AG10803 (cell line): ENCODE measurements at places on chromosomes 12 and 14.

DNA sequence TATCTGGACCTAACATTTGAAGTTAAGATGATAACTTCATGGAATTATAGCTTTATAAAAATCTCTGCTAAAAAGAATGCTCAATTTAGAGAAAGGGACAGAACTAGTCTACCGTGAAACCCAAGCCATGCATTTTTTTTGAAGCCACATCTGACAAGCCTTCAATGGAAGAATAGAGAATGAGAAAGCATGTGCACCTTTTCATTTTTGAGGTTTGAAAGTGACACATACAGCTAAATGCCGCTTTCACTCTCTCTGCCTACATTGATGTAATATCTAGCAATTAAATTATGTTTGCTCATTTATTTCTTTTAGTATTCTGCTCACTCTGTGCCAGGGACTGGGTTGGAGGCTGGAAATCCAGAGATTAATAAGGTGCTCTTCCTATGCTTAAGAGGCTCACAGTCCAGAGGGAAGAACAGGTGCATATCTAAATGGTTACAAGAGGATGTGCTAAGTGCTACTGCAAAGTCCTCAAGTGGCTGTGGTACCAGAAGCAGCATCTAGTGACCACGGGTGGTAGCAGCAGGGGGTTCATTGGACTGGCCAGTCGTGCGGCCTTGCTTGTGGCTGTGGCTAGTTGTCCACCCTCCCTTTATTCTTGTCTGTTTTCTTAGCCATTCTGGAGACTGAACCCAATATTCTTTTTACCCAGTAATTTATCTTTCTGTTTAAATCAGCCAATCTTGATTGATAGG lies 60.4 kb downstream of the PPP1R36 start:
- DNase-seq, result no peak

DNA sequence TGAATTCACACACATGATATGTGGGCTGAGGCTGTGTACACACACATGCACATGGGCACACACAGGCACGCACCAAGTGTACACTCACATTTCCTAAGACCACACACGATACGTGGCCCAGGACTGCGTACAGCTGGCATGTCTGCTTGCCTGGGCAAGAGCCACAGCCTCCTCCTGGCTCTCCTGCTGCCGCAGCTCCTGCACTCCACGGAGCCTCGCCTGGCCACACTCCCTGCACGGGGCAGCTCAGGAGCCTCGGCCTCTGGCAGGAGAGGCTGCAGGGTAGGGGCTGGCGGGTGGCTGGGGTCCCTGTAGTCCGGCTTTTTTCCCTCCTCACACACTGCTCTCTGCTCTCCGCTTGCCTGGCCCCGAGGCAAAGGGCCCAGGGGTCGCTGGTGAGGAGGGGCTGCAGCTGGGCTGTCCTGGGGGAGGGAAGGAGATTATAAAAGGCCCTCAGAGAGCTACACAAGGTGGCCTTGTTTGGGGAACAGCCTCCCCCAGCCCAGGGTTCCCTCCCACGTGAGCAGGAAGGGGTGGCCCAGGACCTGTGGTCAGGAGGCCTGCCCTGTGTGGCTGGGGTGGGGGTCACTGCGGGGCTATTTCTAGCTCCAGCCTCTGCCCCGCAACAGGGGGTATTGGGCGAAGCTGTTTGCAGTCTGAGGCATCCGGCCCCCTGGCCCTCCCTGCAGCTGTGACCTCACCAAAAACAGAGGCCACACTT lies 89.0 kb upstream of the SFSWAP start:
- no peak for DNase-seq

GRCh38 chr14:64187331-64187730 lies 106.8 kb downstream of the ESR2 start:
- peak; percentile 39 for DNase-seq

- DNase-seq, result peak; percentile 31
Measured at GRCh38 chr14:53534841-53535240, 381.7 kb upstream of the DDHD1 start.

DNA sequence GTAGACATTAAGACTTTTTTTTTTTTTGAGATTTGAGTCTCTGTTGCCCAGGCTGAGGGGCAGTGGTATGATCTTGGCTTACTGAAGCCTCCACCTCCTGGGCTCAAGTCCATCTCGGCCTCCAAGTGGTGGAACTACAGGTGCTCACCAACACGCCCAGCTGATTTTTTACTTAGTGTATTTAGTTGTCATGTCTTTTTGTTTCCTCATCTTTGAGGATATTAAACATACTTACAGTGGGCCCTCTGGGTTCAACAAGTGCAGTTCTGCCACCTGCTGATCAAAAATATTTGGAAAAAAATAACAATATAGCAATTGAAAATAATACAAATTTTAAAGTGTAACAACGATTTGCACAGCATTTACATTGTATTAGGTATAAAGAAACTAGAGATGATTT lies 4.4 kb upstream of the B4GALNT1 start:
- DNase-seq, result no peak

GRCh38 chr14:104355101-104356019 lies 217.0 kb downstream of the KIF26A start:
- no peak for DNase-seq

DNA sequence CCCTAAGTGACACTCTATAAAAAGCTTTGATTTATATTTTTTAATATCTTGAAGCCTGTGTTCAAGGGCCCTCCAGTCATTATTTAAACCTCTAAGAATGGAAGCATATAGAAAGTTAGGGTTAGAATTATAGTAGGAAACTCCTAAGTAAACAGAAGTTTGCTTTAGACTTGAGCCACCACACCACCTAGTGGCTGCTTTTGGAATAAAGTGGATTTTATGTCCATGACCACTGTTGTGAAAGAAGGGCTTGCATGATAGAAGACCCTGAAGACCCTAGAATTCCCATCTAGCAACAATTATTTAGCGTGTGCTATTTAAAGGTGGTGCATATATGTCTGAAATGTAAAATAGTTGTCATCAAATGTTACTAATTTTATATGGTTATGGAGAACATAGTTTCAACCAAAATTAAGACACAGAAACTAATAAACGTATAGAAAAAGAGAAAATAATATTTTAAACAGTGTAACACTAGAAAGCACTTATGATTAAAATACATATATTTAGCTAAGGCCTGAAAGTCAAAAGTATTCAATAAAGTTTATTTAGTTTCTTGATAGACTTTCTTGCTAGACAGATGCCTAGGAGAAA lies 21.3 kb downstream of the LRRIQ1 start:
- DNase-seq, result peak; percentile 53

DNA sequence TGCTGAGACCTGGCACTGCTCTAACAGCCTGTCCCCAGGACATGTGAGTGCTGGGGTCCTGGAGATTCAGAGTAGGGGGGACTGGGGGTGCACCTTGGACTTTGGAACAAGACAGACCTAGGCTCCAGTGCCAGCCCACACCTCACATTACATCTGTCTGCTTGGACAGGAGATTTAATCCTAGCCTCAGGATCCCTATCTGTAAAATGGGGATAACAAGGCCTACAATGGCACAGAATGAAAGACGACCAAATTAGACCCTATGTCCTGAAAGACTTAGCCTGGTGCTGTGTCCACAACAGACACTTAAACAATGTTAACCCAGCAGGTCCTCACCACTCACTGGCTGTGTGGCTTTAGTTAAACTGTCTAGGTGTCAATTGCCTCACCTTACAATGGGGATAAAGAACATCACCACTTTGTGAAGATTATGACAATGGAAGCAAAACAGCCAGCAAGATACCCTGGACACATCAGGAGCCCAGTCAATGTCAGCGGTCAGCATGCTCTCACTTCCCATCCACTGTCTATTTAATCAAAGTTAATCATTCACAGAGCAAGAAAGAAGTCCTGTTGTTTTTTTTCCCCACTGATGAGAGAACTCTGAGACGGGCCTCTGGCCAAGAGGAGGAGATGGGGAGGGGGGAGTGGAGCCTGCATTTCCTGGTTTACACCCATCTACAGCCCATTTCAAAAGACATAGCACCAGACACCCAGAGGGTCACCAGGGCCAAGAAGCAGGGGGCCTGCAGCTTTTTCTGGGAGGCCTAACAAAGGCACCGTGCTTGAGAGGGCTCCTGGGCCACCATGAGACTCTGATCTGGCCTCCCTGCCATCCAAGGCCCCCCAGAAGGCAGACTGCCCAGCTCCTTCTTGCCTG lies 40.6 kb downstream of the ACTN1 start:
- no peak for DNase-seq

- no peak for DNase-seq
Measured at GRCh38 chr12:28222081-28222700, 31.9 kb downstream of the CCDC91 start.

GRCh38 chr14:89504091-89504490 lies 87.1 kb upstream of the FOXN3 start:
- peak; percentile 48 for DNase-seq

DNA sequence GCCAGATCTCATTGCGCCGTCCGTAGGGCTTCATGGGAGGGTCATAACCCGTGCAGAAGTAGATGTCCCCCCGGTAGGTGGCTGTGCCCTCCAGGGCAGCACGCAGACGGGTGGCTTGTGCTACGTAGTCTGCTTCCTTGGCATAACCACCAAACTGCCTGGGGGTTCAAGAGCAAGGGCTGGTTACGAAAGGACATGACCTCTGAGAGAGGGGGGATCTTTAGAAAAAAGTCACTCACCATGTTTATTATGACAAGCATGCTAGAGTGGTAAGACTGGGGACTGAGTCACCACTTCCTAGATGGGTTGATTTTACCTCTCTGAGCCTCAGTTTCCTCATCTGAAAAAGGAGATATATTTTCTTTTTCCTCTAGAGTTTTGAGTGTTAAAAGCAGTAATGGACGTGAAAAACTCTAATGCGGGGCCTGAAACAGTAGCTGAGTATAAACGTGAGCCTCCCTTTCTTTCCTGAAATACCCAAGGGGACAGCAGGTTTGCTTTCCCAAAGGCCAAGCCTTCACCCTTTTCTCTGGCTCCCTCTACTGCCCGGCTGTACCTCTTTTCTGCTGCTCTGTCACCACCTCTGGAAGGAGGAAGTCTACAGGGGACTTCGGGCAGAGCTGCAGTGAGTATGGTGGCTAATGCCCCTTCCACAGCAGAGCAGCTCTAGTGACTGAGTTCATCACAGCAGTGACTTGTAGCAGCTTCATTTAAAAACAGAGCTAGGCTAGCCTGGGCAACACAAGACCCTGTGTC lies 23.5 kb upstream of the GPRC5D start:
- DNase-seq, result peak; percentile 40

GRCh38 chr14:61965030-61965745 lies 203.0 kb downstream of the SNAPC1 start:
- peak; percentile 91 for DNase-seq

GRCh38 chr12:109110988-109111495 lies 5.3 kb upstream of the ACACB start:
- peak; percentile 80 for DNase-seq

- DNase-seq, result peak; percentile 29
Measured at GRCh38 chr14:69042787-69043444, 63.8 kb upstream of the ACTN1 start.

DNA sequence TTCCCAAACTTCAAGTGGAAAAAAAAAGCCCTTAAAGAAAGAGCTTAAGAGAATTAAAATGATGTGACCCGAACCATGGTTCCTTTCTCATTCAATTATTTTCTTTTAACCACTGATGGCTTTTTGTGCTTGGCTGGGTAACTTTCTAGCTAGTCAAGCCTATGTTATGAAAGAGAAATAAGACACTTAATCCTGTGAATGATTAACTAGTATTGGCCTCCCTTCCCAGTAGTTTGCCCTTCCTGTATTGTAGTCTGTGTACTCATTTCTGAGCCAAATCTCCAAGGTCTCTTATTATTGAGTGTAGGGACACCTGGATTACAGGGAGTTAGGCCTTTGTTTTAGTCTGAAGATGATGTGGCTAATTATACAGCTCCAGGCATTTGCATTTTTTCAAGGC lies 353.0 kb downstream of the RAD51B start:
- DNase-seq, result no peak

DNA sequence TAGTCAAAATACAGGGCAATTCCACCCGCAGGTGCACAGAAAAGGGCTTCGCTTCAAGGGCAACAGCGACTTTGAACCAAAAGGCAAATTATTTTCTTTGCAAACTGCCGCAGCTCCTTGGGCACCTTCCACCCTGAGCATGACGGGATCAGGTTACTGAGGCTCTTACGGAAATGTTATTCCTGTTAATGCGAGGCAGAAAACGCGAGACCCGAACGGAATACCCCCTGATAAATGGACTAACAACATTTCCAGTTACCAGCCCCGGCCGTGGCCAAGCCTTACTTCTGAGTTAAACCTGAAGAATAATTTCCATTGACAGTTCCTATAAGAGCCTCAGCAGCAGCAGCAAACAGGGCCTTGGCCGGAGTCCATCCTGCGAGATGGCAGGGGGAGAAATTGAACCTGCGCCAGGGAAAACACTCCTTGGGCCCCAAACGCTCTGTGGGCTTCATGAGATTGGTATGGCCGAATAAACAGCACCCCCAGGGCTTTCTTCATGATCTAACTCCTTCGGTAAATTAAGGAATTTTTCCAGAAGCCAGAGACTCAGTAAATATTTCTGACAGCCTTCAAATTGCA lies 70.0 kb upstream of the DICER1 start:
- no peak for DNase-seq

GRCh38 chr14:51211149-51211548 lies 28.9 kb upstream of the TMX1 start:
- DNase-seq, result no peak
